ENCODE measurements at places on chromosomes 5 and 9. TPM values are rescaled to one million over a fixed set of nuclear protein-coding genes. Genes with fewer than 3 reads are reported as not detected.

DNA sequence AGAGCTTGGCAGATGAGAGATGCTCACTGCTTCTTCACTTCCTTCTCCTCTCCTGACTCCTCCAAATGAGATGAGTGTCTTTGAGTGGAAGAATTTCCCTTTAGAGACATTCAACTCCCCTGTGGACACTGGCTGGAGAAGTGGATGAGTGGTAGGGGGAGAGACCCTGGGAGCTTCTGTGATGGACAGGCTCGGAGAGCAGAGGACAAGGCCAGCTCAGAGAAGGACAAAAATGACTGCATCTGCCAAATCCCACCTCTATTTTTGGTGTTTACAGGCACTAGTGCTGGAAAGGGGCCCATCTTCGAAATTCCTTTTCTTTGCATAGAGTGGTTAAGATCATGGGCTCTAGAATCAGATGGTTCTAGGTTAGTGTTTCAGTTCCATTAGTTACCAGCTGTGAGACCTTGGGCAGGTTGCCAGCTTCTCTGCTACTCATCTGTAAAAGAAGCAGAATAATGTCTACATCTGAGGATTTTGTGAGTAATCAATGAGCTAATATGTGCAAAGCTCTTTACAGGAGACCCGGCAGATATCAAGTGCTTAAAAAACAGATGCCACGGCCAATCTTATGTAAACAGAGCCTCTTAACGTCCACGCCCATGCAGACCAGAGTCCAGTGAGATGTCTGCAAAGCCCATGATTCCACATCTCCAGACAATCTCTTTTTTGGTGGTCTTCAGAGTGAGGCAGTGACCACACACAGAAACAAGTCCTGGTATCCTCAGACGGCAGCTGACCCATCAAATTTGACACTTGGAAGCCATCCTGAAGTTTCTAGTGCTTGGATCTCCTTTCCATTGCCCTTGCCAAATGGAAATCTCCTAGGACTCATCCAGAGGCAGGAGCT, 13.6 kb upstream of the COL27A1 start:
- no peak for DNase-seq

DNA sequence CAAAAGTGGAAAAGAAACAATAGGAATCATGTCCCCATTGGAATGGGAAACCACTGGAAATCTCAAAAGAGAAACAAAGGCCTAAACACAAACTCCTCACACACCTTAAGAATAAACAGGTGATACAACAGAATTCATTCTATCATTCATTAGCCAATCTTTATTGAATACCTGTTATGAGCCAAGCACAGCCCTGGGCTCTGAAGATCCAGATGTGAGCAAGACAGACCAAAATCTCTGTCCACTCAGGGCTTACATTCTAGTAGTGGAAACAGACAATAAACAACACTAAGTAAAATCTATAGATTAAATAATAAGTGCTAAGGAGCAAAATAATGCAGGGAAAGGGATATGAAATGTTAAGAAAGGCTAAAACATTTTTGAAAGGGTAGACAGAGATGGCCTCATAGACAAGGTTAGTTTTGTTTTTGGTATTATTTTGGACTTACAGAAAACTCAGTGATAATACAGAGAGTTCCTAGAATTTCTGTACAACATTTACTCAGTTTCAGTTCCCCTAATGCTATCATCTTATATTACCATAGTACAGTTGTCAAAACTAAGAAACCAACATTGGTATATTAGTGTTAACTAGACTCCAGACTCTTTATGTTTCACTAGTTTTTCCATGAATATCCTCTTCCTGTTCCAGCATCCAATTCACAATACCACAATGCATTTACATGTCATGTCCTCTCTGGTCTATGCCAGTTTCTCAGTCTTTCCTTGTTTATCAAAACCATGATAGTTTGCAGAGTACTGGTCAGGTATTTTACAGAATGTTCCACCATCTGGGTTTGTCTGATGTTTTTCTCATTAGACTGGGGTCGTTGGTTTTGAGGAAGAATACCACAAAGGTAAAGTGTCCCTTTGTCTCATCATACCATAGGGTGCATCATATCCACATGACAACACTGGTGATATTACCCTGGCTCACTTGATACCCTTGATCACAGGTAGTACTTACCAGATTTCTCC, 103.7 kb downstream of the SIL1 start:
- DNase-seq, result peak; percentile 50

Gene CNTLN
- total RNA-seq, result 0.94 TPM

Gene ATG10
- total RNA-seq, result 11.6 TPM

Measured in B cell (primary cell).